ENCODE measurements at places on chromosomes 7 and 10.
A peak's percentile ranks its signal among the peaks of the same experiment; 100 is the strongest.

DNA sequence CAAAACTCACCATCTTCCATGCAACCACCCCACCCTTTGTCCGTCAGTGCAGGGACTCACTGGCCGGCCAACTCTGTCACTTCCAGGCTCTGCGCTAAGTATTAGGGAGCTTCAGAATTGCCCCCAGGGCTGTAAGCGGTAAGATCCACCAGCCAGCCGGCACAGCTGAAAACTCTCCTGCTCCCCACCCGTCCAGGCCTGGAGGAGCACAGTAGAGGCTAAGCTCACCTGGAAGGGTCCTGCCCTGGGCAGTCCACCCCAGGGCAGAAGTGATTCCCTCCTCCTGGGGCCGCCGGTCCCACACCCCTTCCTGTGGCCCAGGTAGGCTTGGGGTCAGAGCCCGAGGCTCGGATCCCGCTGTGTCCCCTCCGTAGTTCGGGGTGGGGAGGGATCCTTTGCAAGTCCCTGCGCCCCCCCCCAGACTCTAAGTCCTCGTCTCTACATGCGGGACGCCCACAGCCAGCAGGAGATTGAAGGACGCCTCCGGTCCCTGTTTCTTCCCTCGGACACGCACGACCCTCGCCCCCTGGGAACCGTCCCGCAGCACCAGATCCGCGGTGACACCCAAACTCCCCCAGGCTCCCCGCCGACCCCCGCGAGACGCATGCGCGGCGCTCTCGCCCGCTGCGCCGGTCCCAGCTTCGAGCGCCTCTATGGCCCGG, 138.9 kb downstream of the ARHGAP22 start:
- DNase-seq = no peak

- no peak for DNase-seq
Observed at GRCh38 chr7:51031216-51031615, 248.5 kb upstream of the GRB10 start.

- DNase-seq = no peak
Observed at GRCh38 chr7:156493942-156494341, 146.6 kb upstream of the RNF32 start.

- no peak for DNase-seq
Observed at GRCh38 chr10:77030974-77031373, 606.6 kb downstream of the KCNMA1 start.

DNA sequence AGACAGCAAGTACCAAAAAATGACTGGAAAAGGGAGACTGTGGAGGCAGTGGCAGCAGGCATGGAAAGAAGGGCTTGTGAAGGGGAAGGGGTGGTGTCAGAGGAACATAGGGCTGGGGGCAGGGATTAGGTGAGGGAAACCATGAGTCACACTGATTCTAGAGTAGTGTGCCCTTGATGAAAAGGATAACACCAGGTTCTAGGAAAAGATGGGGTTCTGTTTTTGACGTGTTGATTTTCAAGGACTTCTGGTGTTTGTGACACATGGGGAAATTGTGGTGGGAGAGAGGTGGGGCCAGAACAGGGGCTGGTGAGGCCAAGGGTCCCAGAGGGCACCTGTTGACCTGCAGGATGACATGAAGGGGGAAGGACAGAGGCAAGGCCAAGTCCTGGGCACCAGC, 57.1 kb downstream of the FIGNL1 start:
- no peak for DNase-seq

GRCh38 chr7:29958667-29959358, 30.8 kb downstream of the SCRN1 start:
- no peak for DNase-seq

DNA sequence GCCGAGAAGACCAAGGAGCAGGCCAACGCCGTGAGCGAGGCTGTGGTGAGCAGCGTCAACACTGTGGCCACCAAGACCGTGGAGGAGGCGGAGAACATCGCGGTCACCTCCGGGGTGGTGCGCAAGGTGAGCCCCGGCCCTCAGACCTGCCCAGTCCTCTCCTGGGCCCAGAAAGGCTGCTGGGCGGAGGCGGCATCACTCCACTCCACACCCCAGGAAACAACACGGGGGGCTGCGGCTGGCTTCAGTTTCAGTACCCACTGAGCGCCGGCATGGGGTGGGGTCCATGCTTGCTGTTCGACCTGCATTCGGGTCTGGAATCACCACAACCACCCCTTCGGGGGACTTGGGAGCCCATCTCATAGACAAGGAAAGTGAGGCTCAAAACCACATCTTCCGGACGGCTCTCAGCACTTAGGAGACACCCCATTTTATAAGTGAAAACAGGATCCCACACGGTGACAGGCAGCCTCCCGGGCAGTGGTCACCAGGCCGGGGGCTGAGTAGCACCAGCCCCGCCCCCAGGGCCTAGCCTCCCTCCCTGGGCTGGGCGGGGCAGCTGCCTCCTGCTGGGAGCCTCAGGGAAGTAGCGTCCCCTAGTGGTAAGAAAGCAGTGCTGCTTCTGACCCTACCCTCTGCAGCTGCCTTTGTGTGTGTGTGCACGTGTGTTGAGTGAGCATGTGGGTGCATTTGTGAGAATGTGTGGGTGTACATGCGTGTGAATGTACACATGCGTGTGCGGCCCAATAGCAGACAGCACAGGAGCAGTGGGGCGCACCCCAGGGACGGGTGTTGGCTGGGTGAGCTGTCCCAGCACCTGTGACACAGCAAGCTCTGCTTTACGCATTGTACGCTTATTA, 1.8 kb downstream of the SNCG start:
- peak; percentile 76 for DNase-seq

- no peak for DNase-seq
Observed at GRCh38 chr10:35784751-35785150, 142.7 kb upstream of the FZD8 start.

- DNase-seq = no peak
Observed at GRCh38 chr10:86020134-86020533, 346.5 kb downstream of the GRID1 start.

- DNase-seq = no peak
Observed at GRCh38 chr10:117218654-117219053, 21.4 kb downstream of the KCNK18 start.

- DNase-seq = peak; percentile 33
Observed at GRCh38 chr10:20254078-20254477, 437.8 kb downstream of the PLXDC2 start.

Data from fibroblast of the aortic adventitia (primary cell).